ENCODE measurements at places on chromosomes 1 and 21.

DNA sequence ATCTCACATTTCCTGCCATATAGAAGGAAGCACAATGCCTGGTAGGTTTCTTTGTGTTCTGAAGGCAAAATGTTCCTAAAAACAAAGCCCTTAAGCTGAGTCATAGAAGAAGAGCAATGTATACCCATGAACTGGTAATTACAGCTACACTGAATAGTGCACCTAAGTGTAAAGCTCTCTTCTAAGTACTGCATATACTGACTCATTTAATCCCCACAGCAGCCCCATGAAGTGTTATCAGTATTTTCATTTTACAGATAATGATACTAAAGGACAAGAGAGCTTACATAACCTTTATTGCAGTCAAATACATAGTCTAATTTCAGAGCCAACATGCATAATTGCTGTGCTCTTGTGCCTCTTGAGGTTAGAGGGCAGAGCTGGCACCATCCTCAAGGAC is 239.9 kb downstream of the DPYD start:
- DNase-seq, result no peak
- no peaks in the 10 kb centered on the region for H3K27me3 ChIP-seq

- no peaks in the 10 kb centered on the region for H3K4me1 ChIP-seq
- no peak overlapping the region for H3K27ac ChIP-seq
- H3K4me3 ChIP-seq, result no peak overlapping the region
- H3K27me3 ChIP-seq, result no peaks in the 10 kb centered on the region
- no peak for DNase-seq
Measured at GRCh38 chr1:89557445-89557825, 32.8 kb downstream of the LRRC8B start.

- H3K4me1 ChIP-seq, result peaks cover 9% of the 10 kb centered on the region
- no peak overlapping the region for H3K4me3 ChIP-seq
- H3K36me3 ChIP-seq, result no peaks in the 10 kb centered on the region
- no peak overlapping the region for H3K27ac ChIP-seq
- H3K27me3 ChIP-seq, result no peaks in the 10 kb centered on the region
Measured at GRCh38 chr1:35201631-35202030, 8.7 kb upstream of the SFPQ start.

- no peak overlapping the region for H3K27ac ChIP-seq
- no peaks in the 10 kb centered on the region for H3K36me3 ChIP-seq
- no peak overlapping the region for H3K4me3 ChIP-seq
- H3K27me3 ChIP-seq, result no peaks in the 10 kb centered on the region
Measured at GRCh38 chr1:29094954-29095353, 28.7 kb downstream of the TMEM200B start.

DNA sequence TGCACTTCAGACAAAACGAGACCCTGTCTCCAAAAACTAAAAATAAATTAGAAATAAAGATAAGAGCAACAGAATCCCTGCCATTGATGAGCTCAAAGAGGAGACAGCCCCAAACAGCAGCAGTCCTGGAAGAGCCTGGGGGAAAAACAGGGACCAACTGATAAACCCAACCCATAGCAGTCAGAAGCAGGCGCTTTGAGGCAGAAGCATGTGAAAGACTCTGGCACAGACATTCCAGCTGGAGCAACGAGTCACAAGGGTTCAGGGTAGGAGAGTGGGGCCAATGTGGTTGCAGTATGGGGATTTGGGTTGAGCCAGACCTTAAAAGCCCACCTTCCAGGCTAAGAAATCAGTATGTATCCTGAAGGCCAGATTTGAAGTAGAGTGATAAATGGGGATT is 78.5 kb downstream of the MPZL1 start:
- no peaks in the 10 kb centered on the region for H3K36me3 ChIP-seq
- peaks cover 16% of the 10 kb centered on the region for H3K4me1 ChIP-seq
- no peaks in the 10 kb centered on the region for H3K27me3 ChIP-seq
- no peak for DNase-seq
- peak overlapping the region; percentile 35 for H3K27ac ChIP-seq

GRCh38 chr1:18882486-18882885 is 19.9 kb downstream of the ALDH4A1 start:
- no peaks in the 10 kb centered on the region for H3K36me3 ChIP-seq
- no peak overlapping the region for H3K4me3 ChIP-seq
- no peaks in the 10 kb centered on the region for H3K27me3 ChIP-seq
- H3K4me1 ChIP-seq, result peaks cover 85% of the 10 kb centered on the region

GRCh38 chr1:14136881-14137280 is 436.9 kb downstream of the PRDM2 start:
- H3K36me3 ChIP-seq, result no peaks in the 10 kb centered on the region
- DNase-seq, result no peak

- H3K4me3 ChIP-seq, result no peak overlapping the region
- no peak for DNase-seq
- H3K27me3 ChIP-seq, result no peaks in the 10 kb centered on the region
- no peak overlapping the region for H3K27ac ChIP-seq
- H3K36me3 ChIP-seq, result no peaks in the 10 kb centered on the region
Measured at GRCh38 chr1:119978018-119978505, 81.7 kb upstream of the ADAM30 start.

Data from esophagus squamous epithelium (tissue), 5 donors.